ENCODE measurements at places on chromosomes 6 and 20.

- no peak for DNase-seq
Observed at GRCh38 chr6:169738976-169739529, 12.3 kb downstream of the DYNLT2 start.

GRCh38 chr6:14943116-14943515, 302.8 kb upstream of the JARID2 start:
- no peak for DNase-seq

DNA sequence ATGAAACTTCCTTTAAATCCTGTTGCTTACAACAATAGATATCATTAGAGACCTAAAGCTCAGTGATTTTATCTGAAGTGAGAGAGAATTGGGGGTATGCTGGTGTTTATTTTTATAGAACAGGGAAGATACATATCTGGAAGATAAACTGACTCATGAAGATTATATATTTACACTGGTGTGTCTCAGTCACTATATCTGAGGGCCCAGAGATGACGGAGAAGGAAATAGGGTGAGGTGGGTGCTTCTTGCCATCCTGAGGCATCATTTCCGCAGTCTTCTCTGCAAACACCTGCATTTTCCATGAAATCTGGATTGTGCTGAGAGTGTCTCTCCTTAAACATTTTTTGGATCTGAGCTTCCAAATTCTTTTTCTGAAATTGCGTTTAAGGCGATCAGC, 5.9 kb upstream of the PLCB1 start:
- DNase-seq = no peak

DNA sequence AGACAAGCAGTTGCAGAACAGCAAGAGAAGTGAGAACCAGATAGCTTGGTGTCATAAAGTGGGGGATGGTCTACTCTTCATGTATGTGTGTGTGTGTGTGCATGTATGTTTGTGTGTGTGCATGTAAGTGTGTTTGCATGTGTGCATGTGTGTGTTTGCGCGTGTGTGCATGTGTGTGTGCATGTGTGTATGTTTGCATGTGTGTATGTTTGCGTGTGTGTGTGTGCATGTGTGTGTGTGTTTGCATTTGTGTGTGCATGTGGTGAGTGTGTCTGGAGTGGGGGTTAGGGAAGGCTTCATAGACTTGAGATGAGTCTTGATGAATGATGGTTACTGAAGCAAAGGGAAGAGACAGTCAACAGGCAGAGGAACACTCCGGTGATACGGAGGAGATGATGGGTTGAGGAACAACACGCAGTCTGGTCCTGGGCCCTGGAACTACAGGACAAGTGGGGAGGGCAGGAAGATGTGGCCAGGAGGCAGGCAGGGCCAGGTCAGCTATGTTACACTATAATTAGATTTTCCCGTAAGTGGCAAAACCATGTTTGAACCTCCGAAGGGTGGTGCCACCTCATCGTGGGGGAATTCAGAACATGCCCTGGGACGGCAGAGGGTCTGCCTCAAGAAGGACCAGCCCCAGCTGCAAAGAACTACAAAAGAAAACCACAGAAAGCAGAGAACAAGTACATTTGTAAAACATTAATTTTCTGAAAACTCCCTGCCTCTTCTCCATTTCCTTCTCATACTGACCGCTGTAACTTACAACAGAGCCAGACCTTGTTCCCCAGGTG, 38.7 kb upstream of the PDE10A start:
- no peak for DNase-seq

GRCh38 chr20:35436177-35436573, 1.9 kb downstream of the GDF5 start:
- no peak for DNase-seq

- DNase-seq = no peak
Observed at GRCh38 chr6:75167851-75168250, 38.0 kb downstream of the COL12A1 start.

GRCh38 chr20:54061101-54061881, 9.1 kb downstream of the BCAS1 start:
- DNase-seq = no peak

DNA sequence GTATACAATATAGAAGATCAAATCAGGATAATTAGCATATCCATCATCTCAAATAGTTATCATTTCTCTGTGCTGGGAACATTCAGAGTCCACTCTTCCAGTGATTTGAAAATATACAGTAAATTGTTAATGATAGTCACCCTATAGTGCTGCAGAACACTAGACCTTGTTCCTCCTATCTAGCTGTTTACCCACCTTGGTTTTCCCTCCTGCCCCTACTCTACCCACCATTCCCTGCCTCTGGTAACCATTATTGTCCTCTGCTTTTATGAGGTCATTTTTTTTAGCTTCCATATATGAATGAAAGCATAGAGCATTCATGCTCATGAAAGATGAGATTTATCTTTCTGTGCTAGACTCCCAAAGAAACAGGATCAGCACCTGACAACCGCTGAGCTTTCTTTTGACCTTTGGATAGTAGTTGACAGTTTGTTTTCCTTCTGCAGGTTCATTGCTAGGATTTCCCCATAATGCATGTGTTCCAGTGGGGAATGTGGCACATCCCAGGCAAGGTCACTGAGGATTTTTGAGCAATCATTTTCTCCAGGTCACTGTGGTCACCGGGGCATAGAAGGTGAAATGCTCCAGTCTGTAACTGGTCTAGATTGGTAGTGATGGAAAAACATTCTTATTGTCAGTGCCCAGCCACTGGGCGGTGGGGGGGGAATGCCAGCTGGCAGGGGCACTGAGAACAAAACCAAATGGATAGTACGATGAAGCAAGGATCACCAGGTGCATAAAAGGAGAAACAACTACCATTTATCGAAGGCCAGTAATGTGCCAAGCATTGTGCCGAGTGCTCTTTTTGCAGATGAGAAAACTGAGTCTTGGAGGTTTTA, 33.6 kb upstream of the BCAS1 start:
- DNase-seq = no peak

DNA sequence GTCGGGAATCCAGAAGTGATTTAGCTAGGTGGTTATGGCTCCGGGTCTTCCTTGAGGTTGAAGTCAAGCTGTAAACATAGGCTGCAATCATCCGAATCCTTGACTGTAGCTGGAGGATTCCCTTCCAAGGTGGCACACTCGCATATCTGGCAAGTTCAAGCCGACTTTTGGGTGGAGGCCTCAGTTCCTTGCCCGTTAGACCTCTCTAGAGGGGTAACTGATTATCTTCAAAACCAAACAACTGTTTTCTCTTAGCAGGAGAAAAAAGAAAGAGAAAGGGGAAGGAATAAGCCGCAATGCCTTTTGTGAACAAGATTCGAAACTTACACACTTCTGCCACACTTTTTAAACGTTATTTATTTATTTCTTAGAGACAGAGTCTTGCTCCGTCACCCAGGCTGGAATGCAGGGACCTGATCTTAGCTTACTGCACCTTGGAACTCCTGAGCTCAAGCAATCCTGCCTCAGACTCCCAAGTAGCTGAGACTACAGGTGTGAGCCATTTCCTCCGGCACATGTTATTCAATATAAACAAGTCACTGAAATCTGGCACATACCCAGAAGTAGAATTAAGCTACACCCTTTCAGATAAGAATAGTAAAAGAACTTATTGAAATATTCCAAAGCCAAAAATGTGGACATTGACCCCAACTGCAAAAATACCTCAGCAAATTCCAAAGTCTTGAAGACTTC, 76.3 kb downstream of the HFE start:
- no peak for DNase-seq

DNA sequence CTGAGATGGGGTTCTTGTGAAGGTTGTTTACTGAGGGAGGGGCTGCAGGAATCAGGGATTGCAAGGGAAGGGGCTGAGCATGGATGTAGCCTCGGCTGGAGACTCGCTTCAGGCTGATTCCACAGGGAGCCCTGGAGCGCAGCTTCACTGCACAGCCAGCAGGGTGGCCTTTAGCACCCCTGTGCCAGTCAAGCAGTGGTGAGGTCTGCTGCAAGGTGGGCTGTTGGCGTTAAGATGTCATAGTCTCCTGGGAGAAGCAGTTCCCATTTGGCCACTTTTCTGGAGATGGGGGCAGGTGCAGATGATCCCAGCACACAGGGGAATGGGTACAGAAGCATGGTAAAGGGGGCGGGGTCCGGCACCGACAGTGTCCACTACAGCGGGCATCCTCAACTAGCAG, 126.3 kb downstream of the TOX2 start:
- no peak for DNase-seq

DNA sequence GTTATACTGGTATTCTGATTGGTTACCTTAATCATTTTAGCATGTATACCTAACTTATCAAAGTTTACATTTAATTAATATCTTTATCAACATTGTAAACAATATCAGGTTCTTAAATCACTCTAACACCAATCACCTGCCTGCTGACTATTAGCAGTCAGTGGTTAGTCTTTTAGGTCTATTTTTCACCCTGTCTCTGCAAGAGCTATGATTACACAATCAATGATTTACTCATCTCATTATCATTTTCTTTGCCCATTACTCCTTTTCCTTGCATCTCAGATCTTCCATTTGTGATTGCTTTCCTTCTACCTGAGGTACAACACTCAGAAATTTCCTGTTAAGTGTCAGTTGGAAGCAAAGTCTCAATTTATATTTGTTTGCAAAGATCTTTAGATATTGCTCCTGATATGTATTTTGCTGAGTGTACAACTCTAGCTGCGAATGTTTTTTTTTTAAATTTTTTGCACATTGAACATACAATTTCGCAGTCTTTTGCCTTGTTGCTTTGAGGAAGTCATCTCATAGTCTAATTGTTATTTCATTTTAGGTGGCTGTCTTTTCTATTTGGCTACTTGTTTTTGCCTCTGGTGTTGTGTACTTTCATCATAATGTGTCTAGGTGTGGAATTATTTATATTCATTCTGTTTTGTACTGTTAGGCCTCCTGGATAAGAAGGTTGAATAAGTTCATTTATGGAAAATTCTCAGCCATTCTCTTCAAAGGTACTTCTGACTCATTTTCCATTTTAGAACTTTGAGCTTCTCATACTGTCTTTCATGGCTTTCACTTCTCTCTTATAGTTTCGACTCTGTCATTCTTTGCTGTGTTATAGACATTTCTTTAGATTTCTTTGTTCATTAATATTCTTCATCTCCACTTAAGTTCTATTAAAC, 104.9 kb upstream of the CEP162 start:
- no peak for DNase-seq

GRCh38 chr6:5998711-5999687, 7.7 kb downstream of the NRN1 start:
- no peak for DNase-seq

DNA sequence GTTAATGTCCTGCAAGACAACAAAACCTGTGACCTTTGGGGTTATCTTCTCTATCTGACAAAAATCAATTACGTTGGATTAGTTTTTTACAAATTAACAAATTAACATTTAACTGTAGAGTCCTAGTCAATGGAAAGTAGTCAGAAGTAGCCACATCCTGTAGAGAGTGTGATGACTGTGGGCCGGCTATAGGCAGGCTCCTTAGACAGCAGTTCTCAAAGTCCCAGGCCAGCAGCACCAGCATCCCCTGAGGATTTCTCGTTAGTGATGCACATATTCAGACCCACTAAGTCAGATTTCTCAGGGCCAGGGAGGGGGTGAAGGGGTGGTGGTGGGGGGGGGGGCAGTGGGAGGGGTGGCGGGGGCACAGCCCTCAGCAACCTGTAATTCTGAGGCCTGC, 37.2 kb downstream of the ZNF341 start:
- no peak for DNase-seq

GRCh38 chr6:118897386-118897785, 3.4 kb downstream of the ASF1A start:
- DNase-seq = no peak

DNA sequence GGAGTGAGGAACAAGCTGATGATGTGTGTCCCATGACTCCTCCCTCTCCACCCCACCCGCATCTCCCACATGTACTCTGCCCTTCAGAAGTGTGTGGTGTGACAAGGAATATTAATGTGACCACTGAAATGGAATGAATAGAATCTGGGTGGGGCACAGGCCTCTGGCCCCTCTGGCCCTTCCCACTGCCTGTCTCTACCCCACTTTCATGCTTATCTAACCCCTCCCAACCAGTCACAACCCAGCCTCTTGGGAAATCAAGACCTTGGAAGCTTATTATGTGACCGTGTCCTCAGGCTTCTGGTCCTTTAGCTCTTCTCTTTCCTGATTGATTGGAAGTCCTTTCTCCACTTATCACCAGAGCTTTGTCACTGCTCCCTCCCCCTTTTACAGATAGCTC, 312.2 kb upstream of the SOX4 start:
- DNase-seq = no peak

Measured in left lung (tissue), 14 donors.